ENCODE measurements at places on chromosomes 4 and X.

DNA sequence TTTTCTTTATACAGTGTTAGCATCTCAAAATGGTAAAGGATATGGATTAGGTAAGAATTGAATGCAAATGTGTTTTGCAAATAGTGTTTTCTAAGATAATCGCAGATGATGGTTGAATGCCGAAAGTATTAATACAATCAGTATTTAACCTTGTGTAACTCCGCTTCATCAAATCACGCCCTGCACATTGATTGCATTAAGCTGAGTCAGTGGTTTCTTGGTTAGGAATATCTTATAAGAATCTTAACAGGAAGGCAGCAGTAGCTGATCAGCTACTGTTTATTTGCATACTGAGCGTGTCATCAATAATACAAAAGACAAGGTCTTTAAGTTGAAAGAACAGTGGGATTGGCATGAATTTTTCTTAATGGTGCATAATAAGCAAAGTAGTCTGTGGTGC is 545.4 kb downstream of the RPA4 start:
- DNase-seq = no peak

DNA sequence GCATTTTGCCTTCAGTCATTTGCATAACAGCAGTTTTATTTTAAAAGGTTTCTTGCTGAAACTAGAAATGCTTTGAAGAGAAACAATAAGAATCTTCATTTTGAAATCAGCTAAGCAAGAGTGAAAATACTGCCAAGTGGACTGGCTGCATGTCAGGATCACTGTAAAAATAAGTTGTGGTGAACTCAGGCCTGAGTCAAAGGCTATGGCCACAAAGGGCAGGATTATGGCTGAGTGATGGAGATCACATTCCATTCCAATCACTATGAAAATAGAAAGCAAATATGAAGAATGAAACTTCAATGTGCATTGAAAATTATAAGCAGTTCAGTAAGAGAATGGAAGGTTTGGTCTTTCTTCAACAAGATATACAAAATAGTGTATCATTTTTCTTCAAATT is 224.5 kb downstream of the PCDH18 start:
- no peak for DNase-seq

GRCh38 chrX:13110433-13111324 is 66.3 kb upstream of the FAM9C start:
- no peak for DNase-seq

- no peak for DNase-seq
These were observed 23.1 kb upstream of the KLHL2 start for GRCh38 chr4:165184220-165184619.

GRCh38 chr4:142222127-142222526 is 585.7 kb downstream of the IL15 start:
- no peak for DNase-seq

DNA sequence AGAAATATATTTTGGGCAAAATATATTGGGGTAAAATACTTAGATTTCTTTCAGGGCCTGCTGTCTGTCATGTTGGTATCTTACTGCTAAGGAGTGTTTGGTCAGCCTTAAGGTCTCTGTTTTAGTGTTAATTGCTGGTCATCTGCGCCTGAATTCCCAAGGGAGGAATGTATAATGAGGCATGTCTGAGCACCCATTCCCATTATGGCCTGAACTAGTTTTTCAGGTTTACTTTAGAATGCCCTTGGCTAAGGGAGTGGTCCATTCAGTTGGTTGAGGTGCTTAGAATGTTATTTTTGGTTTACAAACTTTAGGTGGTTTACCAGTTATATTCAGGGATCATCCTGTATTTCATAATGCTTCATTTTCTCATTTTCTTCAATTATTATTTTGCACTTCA is 125.9 kb downstream of the CFAP299 start:
- DNase-seq = no peak

DNA sequence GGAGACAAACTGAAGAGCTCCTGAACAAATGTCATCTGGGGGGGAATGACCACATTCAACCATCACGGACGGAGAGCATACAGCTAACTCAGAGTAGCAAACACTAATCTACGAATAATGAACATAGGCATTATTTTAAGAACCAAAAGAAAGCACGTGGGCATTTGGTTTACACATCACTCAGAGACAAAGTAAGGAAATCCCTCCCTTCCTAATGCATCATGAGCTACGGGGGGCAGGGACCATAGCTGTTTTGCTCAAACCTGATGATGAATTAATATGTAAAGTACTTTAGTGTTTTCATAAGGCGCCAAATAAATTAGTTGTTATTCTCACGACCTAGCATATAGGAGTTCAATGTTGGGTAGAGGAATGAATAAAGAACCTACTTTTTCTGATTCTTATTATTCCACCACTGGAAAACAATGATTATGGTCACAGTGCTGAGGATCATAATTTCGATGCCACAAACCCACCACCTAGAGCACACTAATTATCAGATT is 11.7 kb upstream of the TMEM156 start:
- DNase-seq = no peak

DNA sequence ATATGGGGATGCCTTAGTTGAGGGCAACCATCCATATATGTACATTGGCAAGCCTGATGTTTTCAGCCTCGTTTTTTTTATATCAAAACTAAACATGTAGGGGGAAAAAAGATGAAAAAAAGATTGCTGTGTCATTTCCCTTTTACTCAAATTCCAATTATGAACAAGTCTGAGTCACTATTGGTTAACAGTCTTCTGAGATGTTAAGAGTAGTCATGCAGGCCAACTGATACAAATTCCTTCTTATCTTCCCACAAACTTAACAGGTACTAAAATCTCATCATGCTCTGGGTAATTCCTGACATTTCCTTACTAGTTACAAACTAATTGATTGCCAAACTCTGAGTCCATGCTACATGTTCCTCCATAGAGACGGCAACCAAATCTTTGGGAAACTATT is 222.1 kb downstream of the FRMPD4 start:
- no peak for DNase-seq

DNA sequence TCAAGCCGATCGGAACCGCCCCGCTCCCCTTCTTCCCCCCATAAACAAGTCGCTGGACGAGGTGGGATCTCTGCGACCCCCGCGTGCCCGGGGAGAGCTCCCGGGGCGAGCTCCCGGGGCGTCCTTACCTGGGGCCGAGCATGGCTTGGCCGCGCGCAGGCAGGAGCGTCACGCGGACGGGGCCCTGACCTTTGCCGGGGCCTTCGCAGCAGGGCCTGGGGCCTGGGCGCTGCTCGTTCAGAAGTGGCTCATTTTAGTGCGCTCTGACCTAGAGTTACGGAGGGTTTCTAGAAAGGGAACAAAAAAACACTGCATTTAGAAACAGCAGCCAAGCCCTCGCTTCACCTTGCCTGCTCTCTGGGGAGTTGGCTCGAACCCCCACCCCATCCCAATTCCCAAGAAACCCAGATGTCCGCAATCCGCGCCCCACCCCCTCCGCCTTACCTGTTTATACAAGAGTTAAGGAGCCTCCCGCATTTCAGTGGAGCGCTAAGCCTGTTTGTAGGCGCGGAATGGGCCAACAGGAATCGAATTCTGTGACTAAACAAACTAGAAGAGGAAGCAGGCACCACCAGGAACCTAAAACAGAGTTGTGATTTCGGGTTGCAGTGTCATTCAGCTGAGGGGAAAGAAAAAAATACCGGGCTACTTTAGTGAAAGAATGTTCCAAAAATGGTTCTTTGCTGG is 814 bp upstream of the RBM47 start:
- DNase-seq = peak; percentile 58

GRCh38 chr4:116638592-116638991 is 446.8 kb downstream of the TRAM1L1 start:
- DNase-seq = no peak

DNA sequence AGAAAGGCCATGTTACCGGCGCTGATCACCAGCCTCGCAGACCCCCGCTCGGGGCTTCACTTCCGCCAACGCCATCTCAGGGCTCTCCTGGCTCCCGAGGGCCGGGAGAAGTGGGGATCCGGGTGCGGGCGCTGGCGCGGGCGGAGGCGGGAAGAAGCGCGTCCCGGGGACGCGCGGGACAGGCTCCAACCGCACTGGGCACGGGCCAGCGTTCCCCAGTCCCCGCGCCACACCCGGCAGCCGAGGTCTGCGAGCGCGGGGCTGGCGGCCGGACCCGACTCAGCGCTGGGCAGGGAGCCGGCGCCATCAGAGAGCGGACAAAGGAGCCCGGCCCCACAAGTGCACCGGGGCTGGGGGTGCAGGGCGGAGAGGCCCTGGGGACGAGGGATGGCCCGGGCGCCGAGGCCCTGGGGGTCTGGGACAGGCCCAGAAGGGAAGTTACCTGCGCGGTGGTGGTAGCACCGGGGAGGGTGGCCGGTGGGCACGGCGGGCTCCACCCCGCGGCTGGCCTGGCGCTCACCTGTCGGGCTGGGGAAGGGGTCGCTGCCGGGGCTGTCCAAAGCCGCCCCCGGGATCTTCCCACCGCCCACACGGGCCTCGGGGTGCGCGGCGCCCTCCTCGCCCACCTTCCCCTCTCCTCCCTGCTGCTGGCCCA is 449 bp downstream of the CTPS2 start:
- peak; percentile 11 for DNase-seq

DNA sequence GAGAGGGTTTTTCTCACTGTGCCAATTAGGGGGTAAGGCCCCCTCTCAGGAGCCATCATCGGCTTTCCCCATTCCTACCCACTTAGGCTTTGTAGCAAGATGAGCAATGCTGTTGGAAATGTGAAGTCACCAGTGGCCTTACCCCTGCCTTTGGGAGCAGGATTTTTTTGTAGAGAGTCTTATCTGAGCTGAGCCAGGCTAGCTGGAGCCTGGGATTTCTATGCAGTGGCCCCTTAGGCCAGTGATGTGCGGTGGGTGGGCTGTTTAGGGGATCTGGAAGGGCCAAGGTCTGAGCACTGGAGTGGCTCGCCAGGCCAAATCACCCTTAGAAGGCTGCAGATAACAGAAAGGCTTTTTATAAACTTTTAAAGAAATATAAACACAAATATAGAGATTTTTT is 4.2 kb downstream of the CXorf65 start:
- DNase-seq = no peak

- DNase-seq = no peak
These were observed 489.6 kb downstream of the STPG2 start for GRCh38 chr4:97653701-97654100.

- DNase-seq = no peak
These were observed 50.4 kb upstream of the TRAM1L1 start for GRCh38 chr4:117135634-117136354.

- DNase-seq = no peak
These were observed 136.8 kb downstream of the ANAPC4 start for GRCh38 chr4:25513814-25514213.

- no peak for DNase-seq
These were observed 18.4 kb upstream of the COX18 start for GRCh38 chr4:73087871-73088270.

- no peak for DNase-seq
These were observed 907.6 kb downstream of the FSTL5 start for GRCh38 chr4:161256172-161256571.

DNA sequence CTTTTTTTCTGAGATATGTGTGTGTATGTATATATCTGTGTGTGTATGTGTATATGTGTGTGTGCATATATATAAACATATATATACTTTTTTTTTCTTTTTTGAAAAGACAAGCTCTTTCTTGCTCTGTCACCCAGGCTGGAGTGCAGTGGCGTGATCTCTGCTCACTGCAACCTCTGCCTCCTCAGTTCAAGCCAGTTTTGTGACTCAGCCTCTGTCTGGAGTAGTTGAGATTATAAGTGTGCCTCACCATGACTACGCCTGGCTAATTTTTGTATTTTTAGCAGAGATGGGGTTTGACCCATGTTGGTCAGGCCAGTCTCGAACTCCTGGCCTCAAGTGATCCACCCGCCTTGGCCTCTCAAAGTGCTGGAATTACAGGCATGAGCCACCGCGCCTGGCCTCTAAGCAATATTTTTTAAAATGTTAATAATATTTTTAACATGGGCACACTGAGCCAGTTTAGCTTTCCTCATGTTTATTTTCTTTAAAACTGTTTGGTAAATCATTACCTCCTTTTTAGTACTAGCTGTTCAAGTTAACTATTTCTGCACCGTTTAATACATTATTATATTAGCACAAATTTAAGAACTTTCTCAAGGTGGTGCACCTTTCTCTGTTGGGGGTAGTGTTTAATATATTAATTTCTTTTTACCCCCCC is 33.3 kb downstream of the BBS12 start:
- DNase-seq = no peak

DNA sequence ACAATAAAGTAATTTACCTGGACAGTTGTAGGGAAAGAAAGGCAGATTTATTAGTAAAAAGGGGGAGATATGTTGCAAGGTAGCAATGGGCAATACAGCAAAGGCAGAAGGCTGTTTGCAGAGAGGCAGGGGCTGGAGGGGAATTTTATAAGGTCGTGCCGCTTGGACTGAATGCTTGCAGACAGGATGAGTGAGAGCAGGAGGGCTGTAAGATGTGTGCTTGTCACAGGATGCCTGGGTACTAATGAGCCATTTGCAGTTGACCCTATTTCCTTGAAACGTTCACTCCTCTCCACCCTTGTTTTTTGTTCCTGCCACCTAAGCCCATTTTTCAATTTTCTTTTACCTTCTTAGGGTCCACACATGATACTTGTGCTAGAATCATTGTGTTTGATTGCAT is 214.7 kb downstream of the TRAM1L1 start:
- DNase-seq = no peak

GRCh38 chrX:68876731-68877130 is 47.9 kb downstream of the EFNB1 start:
- no peak for DNase-seq

- DNase-seq = no peak
These were observed 11.3 kb upstream of the PCYT1B start for GRCh38 chrX:24658421-24658820.

DNA sequence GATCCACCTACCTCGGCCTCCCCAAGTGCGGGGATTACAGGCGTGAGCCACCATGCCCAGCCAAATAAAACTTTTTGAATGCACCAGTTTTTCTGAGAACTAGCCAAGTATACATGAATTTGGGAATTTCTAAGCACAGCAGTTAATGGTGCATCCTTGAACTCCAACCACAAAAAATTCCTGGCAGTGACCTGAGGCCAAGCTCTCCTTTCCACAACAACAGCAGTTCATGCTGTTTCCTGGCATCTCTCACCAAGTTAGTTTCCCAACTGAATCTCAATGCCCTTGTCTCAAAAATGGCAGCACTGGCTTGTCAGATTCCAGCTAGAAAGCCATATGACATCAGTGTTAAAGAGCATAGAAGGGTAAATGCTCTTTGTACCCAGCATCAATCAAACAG is 15.9 kb upstream of the XKRX start:
- no peak for DNase-seq

GRCh38 chr4:48904101-48904500 is 2.5 kb downstream of the OCIAD2 start:
- DNase-seq = no peak

- no peak for DNase-seq
These were observed 48.3 kb downstream of the AMELX start for GRCh38 chrX:11341274-11342201.

DNA sequence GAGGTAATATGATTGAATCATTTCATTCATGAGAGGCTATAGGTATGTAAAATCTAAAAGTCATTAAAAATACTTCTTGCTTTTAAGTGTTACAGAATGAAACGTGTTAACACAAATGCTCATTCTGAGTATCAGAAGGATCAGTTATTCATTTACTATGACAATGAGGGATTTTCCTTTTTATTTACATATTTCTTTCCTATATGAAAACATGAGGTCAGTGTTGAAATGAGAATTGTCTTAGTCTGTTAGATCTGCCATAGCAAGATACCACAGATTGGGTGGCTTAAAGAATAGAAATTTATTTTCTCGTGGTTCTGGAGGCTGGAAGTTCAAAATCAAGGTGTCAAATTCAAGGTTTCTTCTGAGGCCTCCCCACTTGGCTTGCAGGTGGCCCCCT is 181.2 kb downstream of the ARHGAP10 start:
- DNase-seq = no peak

GRCh38 chr4:20305976-20306375 is 54.3 kb downstream of the SLIT2 start:
- no peak for DNase-seq

GRCh38 chr4:65661471-65661870 is 8.8 kb downstream of the EPHA5 start:
- DNase-seq = no peak

Measured in HuH-7 (cell line).